Caki2 (cell line): ENCODE measurements at places on chromosomes 1 and 21. TPM values are rescaled to one million over a fixed set of nuclear protein-coding genes. Genes with fewer than 3 reads are reported as not detected.
A peak's percentile ranks its signal among the peaks of the same experiment; 100 is the strongest.

DNA sequence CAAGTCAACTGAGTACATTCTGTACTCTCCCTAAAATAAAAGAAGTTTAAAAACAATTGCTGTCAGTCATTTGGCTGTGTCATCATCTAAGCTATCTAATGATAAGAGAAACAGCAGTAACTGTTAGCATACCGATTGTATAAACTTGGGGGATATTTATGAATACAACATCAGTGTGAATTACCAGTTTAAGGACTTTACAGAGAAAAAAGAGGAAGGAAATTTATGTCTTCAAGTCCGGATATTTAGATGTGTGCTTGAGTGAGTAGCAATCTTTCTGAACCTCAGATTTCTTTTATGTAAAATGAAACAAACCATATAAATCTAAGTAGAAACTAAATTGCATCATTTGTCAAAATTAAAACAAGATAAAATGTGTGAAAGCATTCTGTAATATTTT lies 1557.0 kb downstream of the MRPL39 start:
- no peak for DNase-seq

DNA sequence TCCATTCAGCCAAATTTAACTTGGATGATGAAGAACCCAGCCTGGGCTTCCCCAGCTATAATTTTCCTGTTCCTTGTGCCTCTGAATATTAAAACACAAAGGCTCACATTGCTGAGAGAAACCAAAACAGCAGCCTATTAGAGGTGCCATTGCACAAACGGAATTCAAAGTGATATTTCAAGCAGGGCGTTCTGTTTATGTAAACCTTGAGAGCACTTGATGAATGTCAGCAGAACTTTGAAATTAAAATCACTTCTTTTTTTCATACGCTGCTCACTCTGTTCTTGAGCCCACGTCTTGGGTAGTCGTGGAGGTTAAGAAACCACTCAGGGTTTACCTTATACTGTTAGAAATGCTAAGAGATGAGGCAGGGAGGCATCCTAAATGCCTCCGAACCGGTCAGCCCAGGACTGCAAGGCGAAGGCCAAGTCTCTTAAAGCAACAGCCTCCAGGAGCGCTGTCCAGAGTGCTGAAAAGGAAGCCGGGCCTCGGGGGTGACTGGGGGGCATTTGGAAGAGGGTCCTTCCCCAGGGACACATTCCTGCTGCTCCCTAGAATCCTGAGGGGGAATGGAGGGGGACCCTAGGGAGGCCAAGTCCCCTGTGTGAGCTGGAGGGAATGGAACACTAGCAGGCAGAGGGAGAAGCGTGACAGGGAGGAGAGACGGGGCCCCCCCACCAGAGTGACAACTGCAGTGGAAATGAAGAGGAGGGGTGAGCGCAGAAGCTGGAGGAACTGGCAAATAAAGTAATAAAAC lies 154.8 kb upstream of the VAMP3 start:
- DNase-seq: peak; percentile 16

DNA sequence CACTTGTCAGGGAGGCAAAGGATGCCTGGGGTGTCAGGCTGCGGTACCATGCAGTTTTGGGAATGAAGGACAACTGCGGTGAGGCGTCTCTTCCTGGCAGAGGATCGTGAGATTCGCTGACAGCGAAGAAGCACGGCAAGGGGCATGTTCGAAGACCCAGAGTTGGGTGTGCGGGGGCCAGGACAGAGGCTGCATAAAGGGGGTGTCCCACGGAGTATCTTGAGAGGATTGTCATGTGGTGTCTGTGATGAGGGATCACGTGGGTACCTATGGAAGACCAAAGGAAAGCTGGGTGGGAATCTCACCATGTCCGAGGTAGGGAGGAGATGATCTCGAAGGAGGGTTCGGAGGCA lies 372 bp downstream of the SLC25A44 start:
- no peak for DNase-seq

GRCh38 chr1:7783178-7783711 lies 846 bp upstream of the PER3 start:
- peak; percentile 48 for DNase-seq

DNA sequence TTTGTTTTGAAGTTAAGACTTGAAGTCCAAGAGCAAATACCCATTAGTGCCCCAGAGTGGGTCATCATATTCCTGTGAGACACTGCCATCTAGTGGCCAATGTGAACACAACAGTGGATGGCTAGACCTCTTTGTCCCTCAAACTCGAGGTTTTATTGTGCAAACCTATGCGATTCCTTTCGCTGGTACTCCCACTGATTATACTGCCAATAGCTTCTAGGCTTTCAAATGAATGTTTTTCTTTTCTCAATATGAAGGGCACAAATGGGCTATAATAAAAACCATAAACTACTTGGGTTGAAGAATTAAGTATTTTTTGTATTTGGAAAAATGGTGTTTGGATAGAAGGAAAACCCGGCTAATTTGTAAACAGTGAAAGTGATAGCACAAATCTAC lies 100.4 kb upstream of the ZNF281 start:
- peak; percentile 56 for DNase-seq

GRCh38 chr1:213982289-213982671 lies 5.5 kb upstream of the PROX1 start:
- DNase-seq: no peak

DNA sequence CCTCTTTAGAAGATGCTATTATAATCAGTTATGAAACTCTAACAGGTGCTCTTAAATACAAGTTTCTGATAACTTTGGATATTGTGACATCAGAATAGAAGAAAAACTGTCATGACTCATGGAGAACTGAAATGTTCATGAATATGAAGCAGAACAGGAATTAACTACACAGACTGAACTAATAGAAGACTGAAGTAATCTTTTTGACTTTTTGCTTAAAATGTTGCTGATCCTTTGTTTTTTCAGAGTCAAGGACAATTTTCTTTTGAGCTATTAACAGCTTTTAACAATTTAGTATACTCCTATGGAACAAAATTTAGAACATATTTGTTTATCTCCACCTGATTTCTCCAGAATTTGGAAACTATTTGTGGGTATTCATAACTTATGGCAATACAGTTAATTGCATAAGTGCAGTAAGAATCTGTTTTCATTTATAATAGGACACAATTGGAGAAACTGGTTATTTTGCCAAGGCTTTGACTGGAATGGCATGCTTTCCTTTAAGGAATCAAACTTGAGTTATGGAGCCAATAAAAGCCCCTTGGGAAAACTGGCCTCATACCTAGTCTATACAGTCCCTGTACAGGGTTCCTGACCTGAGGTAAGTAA lies 18.7 kb upstream of the PLA2G5 start:
- DNase-seq: peak; percentile 17

- peak; percentile 56 for DNase-seq
These were observed 7.8 kb upstream of the SRRM1 start for GRCh38 chr1:24635195-24635843.

- DNase-seq: no peak
These were observed 19.3 kb upstream of the SLC16A1 start for GRCh38 chr1:112975336-112975735.

- no peak for DNase-seq
These were observed 719 bp downstream of the S100A14 start for GRCh38 chr1:153615406-153615805.

DNA sequence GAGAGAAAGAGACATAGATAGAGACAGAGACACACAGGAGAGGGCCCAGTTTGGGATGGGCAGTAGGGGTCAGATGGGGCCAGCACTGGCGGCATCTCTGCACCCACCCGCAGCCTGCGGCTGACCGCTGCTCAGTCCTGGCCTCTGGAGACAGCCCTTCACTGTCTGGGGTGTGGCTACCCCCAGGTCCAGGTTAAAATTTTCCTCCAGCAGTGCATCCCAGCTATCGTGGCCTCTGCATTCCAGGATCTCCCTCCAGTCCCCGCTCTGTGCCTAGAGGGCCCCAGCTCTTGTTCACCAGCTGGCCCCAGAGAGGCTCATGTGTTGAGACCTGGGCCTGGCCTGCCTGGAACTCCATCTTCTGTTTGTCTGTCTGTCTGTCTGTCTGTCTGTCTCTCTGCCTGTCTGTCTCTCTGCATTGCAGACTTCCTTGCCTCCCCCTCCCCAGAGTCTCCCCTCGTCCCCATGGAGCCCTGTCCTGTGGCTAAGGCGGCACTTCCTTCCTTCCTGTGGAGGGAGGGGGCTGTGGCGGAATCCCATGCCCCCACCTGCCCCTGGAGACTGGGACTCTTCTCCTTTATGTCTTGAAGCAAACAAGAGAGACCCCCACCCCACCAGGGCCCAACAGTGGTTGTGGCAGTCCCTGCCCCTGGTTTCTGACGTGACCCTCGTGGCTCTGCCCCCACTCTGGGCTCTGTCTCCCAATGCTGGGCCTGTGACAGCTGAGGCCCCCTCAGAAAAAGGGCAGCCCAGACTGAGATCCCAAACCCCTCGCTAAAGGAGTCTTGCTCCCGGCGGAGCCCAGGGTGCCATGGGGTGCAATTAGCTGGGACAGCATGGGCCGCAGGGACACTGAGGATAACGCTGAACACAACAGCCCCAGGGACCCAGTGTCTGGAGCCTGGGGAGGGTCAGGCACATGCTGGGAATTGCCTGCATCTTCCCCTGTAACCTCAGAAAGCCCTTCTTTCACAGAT lies 241.8 kb downstream of the NPHP4 start:
- no peak for DNase-seq

GRCh38 chr1:98677288-98677687 lies 15.8 kb downstream of the SNX7 start:
- peak; percentile 20 for DNase-seq

GRCh38 chr21:29386803-29387202 lies 88.1 kb downstream of the BACH1 start:
- no peak for DNase-seq

- peak; percentile 85 for DNase-seq
These were observed 70.3 kb downstream of the SERINC2 start for GRCh38 chr1:31483012-31483946.

DNA sequence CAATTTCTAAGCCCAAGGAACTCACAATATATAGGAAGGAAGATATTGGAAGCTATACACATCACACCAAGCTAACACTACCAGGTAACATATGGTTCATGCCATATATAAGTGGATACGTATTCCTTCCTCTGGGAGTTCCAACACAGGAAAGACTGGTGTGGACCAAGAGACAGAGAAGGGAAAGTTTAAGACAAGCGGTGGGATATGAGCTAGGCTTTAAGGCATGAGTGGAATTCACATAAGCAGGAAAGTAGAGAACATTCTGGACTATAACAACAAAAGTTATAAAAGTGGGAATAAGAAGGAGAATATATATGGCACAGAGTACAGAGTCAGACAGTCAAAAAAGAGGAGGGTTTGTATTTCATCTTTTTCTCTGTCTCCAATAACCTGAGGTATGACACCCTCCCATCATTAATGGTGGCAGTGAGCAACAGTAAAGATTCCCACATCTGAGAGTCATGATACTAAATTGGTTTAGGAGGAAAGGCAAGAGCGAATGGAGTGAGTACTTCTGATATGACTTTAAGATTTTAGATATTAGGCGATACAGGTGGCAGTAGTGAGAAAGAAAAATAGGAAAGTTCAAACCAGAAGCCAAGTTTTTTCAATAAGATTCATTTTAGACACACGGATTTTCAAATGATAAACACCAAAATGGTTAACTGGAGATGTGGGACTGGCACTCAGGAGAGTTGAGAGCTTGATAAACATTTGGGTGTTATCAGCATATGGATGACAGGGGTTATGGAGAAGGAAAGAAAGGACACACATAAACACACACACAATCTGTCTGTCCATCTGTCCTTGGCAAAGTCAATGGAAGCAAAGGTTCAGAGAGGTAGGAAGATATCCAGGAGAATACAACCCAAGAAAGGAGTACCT lies 87.4 kb upstream of the TTC39A start:
- no peak for DNase-seq

GRCh38 chr1:113247782-113248181 lies 142.5 kb upstream of the MAGI3 start:
- no peak for DNase-seq

DNA sequence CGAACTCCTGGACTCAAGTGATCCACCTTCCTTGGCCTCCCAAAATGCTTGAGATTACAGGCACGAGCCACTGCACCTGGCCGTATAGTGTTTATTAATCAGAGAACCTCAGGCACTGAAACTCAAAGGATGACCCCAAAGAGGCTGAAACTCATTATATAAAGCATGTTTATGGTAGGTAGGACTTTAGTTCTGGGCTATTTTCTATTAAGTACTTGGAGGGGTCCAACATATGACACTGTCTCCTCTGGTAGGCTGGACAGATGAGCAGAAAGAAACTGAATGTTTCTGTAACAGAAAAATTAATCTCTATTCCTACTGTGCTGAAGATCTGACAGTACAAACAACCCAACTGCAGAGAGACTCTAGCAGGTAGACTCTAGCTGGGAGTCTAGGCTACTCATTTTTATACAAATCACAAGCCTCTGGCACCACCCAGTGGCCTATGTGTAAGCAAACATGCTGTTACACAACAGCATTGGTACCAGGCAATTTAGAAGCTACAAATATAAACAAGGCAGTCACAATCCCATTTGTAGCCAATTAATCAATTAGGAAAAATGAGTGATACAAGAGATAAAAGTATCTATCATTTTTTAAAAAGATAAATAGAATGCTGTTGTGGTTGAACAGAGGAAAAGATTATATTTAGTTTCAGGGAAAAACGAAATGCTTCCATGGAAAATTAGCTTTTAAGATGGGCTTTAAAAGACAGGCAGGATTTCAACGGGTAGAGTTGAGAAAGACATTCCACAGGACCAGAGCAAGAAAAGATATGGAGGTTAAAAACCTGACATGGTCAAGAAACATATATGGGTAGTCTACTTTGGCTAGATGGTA lies 10.4 kb downstream of the DCAF8 start:
- DNase-seq: peak; percentile 34

- no peak for DNase-seq
These were observed 54.3 kb downstream of the DEGS1 start for GRCh38 chr1:224237119-224237881.

GRCh38 chr1:101071470-101071891 lies 45.9 kb upstream of the DPH5 start:
- DNase-seq: peak; percentile 10

The FTCD gene
- 0.14 TPM in 1 of 2 replicates, not detected in the other for total RNA-seq

The CGN gene
- total RNA-seq: 0.03 and 0.61 TPM in 2 replicates

The ITGB2 gene
- 11.9 and 12.5 TPM in 2 replicates for total RNA-seq

The CD46 gene
- total RNA-seq: 143 TPM in 2 replicates

The AGMAT gene
- 0.09 and 0.10 TPM in 2 replicates for total RNA-seq

The KIF21B gene
- 0.14 TPM in 1 of 2 replicates, not detected in the other for total RNA-seq
